ENCODE measurements at places on chromosomes 16 and 17. TPM values are rescaled to one million over a fixed set of nuclear protein-coding genes. Genes with fewer than 3 reads are reported as not detected.

The ZFPM1 gene
- 1.7 TPM for total RNA-seq

The EVPL gene
- total RNA-seq, result 0.26 TPM

The CCL14 gene
- not detected for total RNA-seq

The RNF135 gene
- total RNA-seq, result 9.8 TPM

The ANKFN1 gene
- not detected for total RNA-seq

The SDR42E2 gene
- 0.04 TPM for total RNA-seq

The RNU2-1 gene
- not detected for total RNA-seq

The DUSP3 gene
- total RNA-seq, result 30.4 TPM

The CX3CL1 gene
- 0.67 TPM for total RNA-seq

DNA sequence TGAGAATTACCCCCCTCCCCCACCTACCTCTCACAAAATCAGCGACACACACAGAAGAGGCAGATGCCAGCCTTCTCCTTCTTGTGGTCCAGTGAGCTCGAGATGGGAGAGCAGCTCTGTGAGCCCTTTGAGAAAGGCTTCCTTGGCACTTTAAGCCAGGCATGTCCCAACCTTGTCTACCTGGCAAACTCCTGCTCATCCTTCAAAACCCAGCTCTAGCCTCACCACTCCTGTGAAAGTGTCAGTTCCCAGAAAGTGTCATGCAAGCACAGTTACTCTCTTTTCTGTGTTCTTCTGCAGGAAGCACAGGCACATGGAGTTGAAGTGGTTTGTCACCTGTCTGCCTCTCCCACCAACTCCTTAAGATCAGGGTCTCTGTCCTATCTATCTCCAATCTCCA is 1.6 kb downstream of the TMEM98 start:
- no peak for DNase-seq

- no peak for DNase-seq
Measured at GRCh38 chr16:27679899-27680298, 130.0 kb downstream of the KATNIP start.

GRCh38 chr17:81961087-81961511 is at the start of gene NOTUM:
NOTUM (minus strand) TSS chr17:81961187; CDS start chr17:81960909, 278 bp downstream.
- peak; percentile 93 for DNase-seq

GRCh38 chr17:50452630-50453300 is 15.9 kb downstream of the CHAD start:
- DNase-seq, result no peak

DNA sequence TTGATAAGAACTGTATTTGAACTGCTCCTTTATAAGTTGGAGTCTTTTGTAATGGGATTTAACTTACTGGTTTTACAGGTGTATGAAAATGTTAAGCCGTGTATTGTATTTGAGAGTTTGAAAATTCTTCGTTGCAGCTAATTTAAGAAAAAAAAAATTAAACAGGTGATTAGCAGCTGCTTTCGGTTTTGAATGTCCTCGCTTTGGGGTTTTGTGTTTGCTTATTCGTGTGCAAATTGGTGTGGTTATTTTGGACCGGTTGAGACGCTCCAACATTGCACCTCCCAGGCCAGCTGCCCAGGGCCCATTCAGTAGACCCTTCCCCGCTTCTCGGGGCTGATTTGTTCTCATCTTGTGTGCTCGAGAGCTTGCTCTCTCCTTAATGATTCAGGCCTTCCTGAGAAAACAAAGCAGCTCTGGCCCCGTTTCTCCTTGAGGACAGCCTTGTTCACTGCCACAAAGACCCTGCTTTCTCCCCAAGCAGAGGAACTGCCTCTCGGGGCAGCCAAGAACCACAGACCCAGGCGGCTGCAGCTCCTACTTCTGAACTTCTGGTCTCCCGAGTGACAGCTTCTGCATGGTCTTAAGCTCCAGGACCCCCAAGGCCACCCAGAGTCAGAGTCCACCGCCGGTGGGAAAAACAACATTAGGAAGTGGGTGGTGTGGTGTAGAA is 100.5 kb downstream of the MSI2 start:
- no peak for DNase-seq

DNA sequence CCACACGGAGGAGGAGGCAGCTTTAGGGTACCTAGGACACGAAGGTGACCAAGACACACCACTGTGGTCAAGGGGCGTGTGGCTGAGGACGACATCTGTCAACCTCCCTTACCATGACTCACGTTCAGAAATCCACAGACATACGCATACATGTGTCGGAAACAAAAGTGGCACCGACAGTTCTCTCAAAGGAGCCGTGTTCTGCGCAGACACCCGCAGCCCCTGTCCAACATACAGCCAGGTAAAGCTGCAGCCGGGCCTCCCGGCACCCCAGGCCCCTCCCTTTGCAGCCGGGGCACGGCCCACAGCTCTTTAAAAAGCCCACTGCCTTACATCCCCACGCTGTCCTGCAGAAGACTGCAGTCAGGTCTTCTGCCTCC is 40.5 kb upstream of the KLHDC4 start:
- DNase-seq, result no peak

- no peak for DNase-seq
Measured at GRCh38 chr16:12231666-12232065, 255.1 kb downstream of the SNX29 start.

GRCh38 chr16:77540646-77541045 is 105.8 kb upstream of the ADAMTS18 start:
- no peak for DNase-seq

GRCh38 chr17:32880671-32881453 is 3.9 kb upstream of the MYO1D start:
- no peak for DNase-seq

DNA sequence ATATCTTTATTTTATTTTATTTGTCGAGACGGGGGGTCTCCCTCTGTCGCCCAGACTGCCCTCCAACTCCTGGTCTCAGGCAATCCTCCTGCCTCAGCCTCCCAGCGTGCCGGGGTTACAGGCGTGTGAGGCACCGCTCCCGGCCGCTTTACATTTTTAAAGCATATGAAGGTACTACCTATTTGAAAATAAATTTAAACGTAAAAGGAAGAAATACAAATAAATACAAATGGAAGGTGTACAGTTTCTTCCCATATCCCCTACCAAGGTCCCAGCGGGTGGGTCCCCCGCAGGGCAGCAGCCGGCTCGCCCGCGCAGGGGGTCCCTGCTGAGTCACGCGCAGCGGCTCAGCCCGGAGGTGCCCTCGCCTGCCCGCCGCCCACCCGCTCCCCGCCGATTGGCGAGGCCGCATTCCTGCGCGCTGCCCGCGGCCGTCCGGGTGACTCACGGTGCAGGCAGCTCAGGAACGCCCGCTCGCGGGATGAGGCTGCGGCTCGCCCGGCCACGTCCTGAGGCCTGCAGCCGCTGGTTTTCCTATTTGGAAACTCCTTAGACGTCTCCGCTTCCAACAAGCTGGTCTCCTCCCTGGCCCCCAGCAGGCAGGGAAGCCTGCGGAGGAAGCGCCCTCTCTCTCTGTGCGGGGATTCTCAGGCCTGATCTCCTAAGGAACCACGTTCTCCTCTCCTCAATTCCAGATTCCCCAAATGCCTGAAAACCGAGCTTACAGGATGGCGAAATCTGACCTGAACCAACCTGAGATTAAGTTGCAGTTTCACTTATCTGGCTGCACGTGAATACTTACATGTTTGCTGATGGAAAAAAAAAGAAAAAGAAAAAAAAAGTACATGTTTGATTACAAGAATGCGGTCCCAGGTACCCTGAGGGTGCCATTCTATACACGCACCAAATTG is 54.8 kb upstream of the MAP3K14 start:
- peak; percentile 97 for DNase-seq

GRCh38 chr17:78535273-78536197 is 41.7 kb downstream of the DNAH17 start:
- DNase-seq, result no peak

GRCh38 chr17:81013642-81014041 is 21.3 kb upstream of the BAIAP2 start:
- DNase-seq, result no peak

- DNase-seq, result no peak
Measured at GRCh38 chr17:44887971-44888954, 11.0 kb downstream of the EFTUD2 start.

DNA sequence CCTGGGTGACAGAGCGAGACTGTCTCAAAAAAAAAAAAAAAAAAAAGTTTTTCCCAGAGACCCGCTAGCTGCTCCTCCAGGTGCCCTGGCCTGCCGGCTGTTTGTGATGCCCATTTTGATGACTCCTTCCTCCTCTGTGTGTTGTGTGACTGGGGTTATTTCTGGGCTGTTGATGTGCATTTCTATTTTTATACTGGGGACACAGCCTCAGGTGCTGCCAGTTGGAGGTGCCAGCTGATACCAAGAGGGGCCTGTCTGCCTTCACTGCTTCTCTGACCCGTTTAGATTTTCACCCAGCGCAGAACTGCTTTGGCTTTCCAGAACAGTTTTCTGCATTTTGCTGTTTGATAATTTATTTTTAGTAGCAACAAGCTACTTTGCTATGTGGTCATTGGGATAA is 6.7 kb downstream of the PLA2G15 start:
- DNase-seq, result no peak

- no peak for DNase-seq
Measured at GRCh38 chr17:46190763-46191162, 2.5 kb downstream of the KANSL1 start.
